Osteocyte (in vitro differentiated cells): ENCODE measurements at places on chromosomes 6 and 20.

GRCh38 chr6:6626187-6626586 is 37.7 kb downstream of the LY86 start:
- no peak for DNase-seq

- DNase-seq: no peak
Measured at GRCh38 chr20:44176833-44177534, 10.0 kb downstream of the JPH2 start.

DNA sequence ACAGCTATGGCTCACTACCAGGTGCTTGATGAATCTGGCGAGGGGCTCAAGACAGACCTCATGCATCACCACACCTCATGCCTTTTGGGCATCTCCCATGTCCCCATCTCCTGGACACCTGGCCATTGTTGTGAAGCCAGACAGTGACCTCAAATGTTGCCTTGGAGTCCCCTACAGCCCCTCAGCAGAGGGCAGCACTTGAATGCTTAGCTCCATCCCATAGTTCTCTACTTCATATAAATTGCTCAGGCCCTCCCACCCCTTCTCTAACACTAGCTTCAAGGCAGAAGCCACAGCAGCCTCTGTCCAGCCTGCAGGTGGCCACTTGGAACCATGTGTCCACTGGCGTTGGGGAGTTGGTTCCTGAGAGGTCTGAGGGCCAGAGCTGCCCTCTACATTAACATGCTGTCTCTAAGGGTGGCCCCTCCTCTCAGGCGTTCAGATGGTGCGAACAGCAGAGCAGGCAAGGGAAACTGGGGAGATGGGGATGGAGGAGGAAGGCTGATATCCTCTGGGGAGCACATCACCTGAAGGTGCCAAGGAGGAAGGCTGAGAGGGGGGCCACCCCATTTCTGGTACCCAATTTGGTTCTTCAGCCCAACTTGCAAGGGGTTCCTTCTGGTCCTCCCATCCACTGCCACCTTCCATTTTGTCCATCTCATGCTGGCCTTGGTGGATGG is 31.3 kb downstream of the MOCS1 start:
- DNase-seq: no peak

DNA sequence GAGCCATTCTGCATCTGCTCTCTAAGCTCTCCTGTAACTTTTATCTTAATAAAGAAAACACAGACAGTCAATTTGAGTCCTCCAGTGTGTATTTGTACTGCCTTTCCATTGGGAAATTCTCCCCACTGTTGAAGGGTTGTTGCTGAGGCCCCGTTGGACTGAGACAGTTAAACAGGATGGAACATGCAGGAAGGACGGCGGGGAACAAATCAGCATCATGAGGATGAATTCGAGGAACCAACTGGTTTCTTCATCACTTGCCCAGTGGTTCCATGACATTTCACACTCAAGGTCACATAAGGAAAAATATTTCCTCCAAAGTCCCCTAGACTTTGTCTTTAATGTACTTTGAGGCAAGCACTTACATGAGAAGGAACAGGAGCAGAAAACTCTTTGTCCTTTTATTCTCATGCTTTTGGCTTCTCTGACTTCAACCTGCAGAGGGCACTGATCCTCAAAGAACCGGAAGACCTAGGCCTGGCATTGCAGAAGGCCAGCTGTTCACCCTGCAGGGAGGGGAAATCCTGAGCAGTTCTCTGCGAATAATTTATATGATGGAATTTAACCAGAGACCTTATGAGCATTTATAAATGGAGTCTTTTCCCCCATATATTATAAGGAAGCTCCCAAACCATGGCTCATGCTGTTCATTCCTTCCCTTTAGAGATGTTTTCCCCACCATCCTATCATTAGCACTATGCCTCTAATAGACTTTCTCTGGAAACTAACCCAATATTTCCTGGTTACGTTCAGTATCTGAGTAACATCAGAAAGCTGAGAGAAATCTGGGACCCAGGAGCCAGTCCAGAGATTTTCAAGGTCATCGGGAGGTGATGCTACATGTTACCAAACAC is 55.2 kb upstream of the ADGRF1 start:
- no peak for DNase-seq

GRCh38 chr6:13380761-13381160 is 52.4 kb upstream of the TBC1D7 start:
- no peak for DNase-seq

- DNase-seq: peak; percentile 70
Measured at GRCh38 chr20:24771542-24772061, 177.5 kb upstream of the CST7 start.

GRCh38 chr6:88536071-88536625 is 370.0 kb upstream of the CNR1 start:
- DNase-seq: peak; percentile 34

GRCh38 chr6:23301556-23301955 is 732.2 kb downstream of the HDGFL1 start:
- DNase-seq: no peak

GRCh38 chr6:149862922-149863697 is 1.0 kb downstream of the LRP11 start:
- DNase-seq: peak; percentile 95

GRCh38 chr20:57464642-57465211 is 60.2 kb downstream of the CTCFL start:
- DNase-seq: no peak

GRCh38 chr6:166758136-166758704 is 131.2 kb upstream of the RPS6KA2 start:
- no peak for DNase-seq

DNA sequence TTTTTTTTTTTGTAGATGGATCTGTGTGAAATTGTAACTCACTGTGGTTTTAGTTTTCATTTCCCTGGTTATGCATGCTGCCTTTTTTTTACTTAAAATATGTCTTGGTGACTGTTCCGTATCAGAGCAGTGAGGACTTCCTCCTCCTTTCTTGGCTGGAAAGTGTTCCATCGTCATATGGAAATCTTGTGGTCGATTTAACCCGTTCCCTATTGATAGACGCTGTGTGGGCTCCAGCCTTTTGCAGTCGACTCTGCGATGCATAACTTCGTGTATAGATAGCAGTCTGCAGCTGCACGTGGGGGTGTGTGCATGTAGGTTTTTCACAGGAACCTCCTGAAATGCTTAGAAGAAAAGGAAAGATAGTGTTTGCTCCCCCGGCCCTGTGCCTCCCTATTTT is 28.1 kb upstream of the PNPLA1 start:
- no peak for DNase-seq

DNA sequence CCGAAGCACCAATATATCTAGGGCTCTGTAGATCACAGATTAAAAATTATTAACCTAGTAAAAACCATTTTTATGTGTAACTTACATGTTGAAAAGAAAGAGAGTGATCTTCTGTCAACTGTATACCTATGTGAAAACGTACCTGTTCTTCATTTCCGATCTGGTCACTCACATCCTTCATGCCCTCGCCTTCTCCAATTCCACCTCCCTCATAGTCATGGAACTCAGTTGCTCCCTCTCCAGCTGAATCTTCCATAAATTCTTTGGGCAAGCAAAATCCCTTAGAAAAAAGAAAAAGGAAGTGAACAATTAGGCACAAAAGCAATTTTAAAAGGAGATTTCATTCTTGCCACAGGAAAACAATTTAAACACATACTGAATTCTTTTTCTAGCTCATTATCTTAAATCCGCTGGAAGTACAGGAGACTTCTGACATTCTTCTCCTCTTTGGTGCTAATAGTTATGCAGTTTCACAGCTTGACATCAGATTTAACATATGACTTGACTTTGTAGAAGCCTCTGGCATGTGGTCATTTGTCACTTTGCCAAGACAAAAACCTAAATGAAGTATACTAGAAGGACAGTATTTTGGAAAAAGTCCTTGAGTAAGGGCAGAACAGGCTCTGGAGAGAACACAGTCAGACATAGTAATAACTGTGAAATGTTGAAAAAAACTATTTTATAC is 29.5 kb upstream of the LYRM2 start:
- no peak for DNase-seq
